ENCODE measurements at places on chromosomes 4 and X.

DNA sequence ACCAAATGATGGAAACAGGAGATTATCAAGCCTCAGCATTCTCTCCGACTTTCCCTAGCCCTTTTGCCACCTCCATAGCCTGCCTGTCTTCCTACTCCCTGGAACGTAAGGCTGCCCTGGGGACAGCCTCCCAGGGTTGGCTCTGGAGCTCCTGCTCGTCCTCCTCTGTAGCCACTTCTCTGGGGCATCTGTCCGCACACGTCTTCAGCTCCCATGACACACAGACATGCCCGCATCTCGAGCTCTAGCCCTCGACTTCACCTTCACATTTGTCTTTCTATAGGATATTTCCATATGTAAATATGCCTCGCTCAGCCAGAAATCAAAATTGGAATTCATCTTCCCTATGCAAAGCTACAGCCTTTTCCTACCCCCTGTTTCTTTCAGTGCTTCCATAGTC, 67.7 kb downstream of the TSC22D3 start:
- DNase-seq: no peak

- no peak for DNase-seq
Measured at GRCh38 chrX:124902953-124903352, 416.7 kb upstream of the TEX13C start.

DNA sequence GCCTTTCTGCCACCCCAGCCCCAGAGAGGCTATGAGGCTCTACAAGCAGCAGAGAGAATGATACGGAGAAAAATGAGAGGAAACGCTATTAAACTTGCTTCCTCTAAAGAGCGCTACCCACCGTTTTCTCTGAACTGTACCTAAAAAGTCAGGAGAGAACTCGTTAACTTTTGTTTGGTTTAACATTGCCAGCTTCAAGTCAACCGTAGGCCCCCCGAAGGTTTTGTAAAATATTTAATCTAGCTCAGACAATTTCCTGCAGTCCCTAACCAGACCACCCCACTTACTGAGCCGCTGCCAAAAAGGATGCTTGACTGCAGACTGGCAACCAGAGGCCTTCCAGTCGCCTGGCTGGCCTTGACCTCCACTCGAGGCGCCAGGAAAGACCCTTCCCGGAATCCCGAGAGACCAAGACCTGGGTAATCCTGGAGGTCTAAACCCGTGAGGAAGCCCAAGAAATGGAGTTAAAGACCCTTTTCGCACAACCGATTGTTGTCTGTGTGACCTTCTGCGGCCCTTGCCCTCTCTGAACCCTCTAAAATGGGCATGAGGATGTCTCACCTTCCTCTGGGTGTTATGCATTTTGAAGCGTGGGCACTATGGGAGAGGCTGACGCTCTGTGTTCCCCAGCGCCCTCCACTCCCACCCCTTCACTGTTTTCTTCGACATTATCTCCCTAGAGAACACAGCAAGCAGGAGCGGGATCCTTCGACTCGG, 86.3 kb downstream of the BCOR start:
- no peak for DNase-seq

- DNase-seq: no peak
Measured at GRCh38 chr4:81807386-81807785, 335.7 kb upstream of the RASGEF1B start.

GRCh38 chr4:156870131-156870530, 101.5 kb downstream of the PDGFC start:
- no peak for DNase-seq

DNA sequence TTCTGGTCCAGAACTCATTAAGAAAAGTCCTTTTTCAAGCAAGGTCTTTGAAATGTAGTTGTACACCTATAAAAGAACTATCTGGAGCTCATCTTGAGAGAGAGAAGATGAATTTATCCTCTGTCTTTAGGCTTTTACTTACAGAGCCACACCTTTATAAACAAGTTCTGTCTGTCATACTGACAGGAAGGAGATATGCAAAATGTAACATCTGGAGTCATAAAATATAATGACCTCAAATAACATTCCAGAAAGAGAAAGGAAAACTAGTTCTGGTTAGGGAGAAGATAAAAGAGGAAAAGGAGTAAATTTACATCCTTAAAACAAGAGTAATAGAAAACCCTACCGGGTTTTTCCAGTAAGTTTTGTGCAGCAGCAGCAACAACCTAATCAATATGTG, 1.3 kb downstream of the INPP4B start:
- no peak for DNase-seq

GRCh38 chrX:41045960-41046567, 39.2 kb upstream of the USP9X start:
- no peak for DNase-seq

DNA sequence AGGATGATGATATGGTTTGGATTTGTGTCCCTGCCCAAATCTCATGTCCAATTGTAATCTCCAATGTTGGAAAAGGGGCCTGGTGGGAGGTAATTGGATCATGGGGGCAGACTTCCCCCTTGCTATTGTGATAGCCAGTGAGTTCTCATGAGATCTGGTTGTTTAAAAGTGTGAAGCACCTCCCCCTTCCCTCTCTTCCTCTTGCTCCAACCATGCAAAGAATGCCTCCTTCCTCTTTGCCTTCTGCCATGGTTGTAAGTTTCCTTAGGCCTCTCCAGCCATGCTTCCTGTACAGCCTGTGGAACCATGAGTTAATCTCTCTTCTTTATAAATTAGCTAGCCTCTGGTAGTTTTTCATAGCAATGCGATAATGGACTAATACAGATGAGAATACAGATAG, 19.7 kb upstream of the ALG13 start:
- DNase-seq: no peak

DNA sequence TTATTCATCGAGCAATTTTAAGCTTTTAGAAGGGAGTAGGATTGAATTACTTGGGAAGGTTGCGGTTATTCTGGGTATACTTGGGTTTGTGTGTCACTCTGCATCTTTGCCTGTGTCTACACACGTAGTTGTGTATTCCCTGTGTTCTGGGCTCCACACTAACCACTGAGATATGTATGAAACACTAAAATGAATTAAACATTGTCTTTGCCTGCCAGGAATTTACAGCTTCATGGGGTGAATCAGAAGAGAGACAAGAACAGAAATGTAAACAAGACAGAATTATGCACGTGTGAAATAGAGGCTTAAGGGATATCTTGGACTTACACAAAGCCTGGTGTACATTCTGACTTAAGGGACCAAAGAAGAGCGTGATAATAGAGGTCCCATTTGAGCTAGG, 228.5 kb downstream of the AFF2 start:
- DNase-seq: no peak

DNA sequence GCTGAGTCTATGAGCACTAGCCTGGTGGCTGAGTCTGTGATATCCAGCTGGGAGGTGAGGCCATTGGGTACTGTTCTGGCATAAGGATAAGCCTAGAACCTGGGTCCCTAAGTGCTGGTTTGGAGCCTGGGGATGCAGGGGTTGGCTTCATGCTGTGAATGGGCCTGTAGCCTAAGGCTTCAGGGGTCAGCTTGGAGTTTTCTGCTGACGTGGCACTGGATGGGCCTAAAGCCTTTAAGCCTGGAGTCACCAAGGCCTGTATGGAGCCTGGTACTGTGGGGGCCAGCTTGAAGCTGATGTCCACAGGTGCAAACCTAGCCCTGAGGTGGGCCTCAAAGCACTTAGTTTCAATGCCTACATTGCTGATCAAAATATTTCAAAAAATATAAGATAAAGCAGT, 979.6 kb upstream of the POU3F4 start:
- no peak for DNase-seq

DNA sequence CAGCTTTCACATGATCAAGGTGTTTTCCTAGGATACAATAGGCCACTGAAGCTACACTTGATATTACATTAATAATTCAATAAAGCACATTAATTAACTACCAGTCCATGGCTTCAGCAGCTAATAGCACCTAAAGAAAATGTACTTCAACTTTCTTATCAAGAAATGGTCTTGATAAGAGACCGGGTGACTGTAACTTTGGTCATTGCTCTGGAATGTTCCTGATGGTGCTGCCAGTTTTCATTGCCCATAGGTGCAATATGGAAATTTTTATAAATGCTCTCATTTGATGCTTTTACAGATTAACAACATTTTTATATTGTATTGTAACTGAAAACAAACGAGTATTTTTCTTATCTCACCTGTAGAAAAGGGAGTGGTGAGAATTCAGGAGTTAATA, 165.4 kb downstream of the SHROOM3 start:
- no peak for DNase-seq

DNA sequence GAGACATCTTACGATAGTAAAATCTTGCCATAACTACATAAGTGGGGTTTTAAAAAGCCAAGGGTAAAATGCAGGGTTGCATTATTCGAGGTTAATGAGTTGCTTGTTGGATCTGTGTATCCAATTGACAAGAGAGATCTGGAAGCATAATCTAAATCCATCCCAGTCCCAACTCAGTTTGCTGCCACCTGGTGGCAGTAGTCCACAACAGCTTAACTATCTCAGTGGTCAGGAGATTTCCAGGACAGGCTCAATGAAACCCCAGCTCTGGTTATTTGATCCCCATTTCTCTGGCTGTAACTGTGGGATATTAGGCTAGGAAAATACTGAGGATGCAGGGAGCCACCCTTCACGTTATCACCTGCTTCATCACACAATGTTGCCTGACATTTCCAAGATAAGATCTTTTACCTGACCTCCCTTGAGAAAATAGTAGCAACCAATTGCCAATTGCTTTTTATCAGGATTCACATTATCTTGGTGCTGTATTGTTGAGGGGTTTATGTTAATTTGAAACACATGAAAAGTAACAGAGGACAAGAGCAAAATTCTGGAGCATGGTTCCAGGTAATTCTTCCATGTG, 88.2 kb upstream of the TNIP3 start:
- DNase-seq: peak; percentile 34

- DNase-seq: no peak
Measured at GRCh38 chr4:103692615-103693014, 27.2 kb downstream of the TACR3 start.

GRCh38 chr4:54475546-54475945, 182.2 kb upstream of the KIT start:
- DNase-seq: no peak

- no peak for DNase-seq
Measured at GRCh38 chrX:120768681-120769080, 107.0 kb downstream of the CT47B1 start.

GRCh38 chrX:101658661-101659491, 774 bp downstream of the ARMCX2 start:
- peak; percentile 47 for DNase-seq

GRCh38 chr4:68182382-68182820, 52.7 kb upstream of the TMPRSS11F start:
- DNase-seq: no peak

DNA sequence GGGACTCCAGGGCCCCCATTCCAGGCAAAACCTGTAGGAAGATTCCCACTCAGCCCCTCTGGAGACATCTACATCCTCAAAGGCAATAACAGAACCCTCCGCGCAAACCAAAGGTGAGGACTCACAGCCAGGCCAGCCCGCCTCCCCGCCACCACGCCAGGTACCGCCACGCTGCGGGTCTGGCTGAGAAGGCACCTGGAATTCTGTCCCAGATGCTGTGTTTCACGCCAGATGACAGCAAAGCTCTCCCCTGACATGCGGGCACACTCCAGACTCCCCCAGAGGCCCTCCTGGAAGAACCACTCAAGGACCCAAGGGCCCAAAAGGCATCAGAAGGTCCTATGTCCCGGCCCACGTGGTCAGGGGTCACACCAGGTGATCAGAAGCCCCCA, 59.6 kb downstream of the FAM53A start:
- no peak for DNase-seq

DNA sequence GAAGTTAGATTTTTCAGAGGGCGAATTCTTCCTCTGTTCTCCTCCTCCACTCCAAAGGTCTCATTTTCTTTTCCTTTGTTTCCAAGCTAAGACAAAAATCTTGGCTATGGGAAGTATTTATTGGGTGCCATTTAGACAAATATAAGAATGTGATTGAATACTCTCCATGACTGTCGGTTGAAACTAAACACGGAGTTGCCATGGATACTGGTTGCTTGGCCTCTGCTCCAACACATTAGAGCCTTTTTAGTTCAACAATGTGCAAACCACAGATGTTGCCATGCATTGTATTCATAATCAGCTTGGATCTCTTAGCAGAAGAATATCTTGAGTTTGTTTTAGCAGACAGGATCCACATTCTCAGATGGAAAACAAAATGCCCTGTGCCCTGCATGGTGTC, 366.5 kb upstream of the LCORL start:
- no peak for DNase-seq

GRCh38 chr4:176185051-176185450, 10.3 kb downstream of the SPATA4 start:
- no peak for DNase-seq

DNA sequence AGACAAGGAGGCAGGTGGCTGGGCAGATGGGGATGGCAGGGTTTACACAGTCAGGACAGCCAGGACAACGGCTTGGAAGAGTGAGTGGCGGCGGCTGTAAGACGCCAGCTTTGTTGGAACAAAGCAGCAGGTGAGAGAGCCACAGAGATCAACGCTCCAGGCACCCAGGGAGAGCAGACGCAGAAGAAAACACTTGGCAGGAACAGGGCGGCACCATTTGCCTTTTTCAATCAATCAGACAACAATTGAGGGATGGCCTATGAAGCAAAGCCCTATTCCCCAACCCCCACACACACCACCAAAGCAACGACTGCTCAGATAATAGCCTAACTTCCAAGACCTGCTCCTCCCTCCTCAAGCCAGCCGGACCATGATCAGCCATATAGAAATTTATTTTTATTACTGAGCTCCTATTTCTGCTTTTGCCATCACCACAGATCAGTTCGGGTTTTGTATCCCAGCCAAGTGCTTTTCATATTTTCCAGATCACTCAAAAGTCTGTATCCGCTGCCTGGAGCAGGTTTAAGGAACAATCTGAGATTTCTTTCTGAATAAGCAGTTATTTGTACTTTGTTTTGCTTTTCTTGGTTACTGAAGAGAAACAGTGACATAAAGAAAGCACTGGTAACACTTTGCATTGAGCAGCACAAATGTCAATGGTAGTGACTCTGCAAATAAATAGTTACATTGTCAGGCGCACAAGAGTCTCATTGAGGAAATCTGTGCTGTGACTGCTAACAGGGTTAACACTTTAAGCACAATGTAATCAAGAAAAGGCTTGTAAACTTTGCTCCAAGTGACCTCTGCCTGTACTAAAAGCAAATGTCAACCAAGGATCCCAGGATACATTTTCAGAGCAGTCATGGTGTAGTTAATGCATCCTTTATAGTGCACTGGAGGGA, 81.8 kb upstream of the RBPJ start:
- no peak for DNase-seq

GRCh38 chr4:85837439-85837733, 362.4 kb downstream of the ARHGAP24 start:
- no peak for DNase-seq

- DNase-seq: no peak
Measured at GRCh38 chrX:17976955-17977354, 115.9 kb upstream of the RAI2 start.

DNA sequence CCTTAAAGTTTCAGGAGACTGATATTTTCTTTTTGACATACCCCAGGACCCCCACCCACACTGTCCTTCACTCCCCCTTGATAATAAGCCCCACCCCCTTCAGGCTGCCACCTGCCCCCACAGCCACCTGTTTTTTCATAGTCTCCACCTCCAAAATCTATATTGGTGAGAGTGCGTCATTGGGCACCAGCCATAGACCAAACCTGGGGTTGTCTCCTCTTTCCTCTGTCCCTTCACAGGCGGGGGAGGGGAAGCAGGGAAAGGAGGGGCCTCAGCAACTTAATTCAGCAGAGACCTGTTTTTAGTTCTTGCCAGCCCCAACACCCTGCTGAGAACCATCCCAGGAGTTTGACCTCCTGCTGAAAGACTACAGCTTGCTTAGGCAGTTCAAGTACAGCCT, 1.1 kb downstream of the ARHGAP36 start:
- DNase-seq: no peak

GRCh38 chr4:164614999-164615398, 138.9 kb upstream of the SMIM31 start:
- DNase-seq: no peak

- no peak for DNase-seq
Measured at GRCh38 chr4:104129243-104129642, 365.5 kb downstream of the CXXC4 start.

All from T-helper 2 cell (primary cell).